ENCODE measurements at places on chromosomes 1 and 21.
A peak's percentile ranks its signal among the peaks of the same experiment; 100 is the strongest.

GRCh38 chr21:42988236-42988965, 14.0 kb downstream of the PKNOX1 start:
- peak; percentile 16 for DNase-seq

- no peak for DNase-seq
Observed at GRCh38 chr1:209277662-209278061, 305.9 kb upstream of the CAMK1G start.

DNA sequence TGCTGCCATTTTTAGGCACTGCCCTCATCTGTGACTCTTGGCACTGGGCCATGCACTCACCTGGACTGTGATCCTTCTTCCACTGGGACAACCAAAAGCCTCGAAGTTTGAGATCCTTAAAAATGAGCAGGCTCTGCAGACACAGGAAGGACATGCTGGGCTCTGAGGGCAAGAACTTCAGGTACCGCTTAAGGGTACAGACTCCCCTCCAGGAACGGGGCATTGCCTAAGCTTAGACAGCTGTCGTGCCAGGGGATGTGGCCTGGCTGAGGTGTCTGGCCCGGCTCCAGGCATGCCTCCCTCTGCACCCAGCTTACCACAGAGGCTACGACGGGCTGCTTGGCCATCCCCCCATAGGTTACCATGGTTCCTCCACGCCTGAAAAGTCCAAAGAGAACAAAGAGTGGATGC, 14.2 kb upstream of the SRSF4 start:
- DNase-seq = no peak

DNA sequence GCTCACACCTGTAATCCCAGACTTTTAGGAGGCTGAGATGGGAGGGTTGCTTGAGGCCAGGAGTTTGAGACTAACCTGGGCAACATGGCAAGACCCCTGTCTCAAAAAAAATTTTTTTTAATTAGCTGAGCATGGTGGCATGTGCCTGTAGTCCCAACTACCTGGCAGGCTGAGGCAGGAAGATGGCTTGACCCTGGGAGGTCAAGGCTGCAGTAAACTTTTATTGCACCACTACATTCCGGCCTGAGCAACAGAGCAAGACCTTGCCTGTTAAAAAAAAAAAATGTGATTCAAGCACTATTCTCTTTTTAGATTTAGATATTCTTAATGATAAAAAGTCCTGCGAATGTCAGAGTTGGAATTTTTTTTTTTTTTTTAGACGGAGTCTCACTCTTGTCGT, 102.5 kb upstream of the L1TD1 start:
- no peak for DNase-seq

DNA sequence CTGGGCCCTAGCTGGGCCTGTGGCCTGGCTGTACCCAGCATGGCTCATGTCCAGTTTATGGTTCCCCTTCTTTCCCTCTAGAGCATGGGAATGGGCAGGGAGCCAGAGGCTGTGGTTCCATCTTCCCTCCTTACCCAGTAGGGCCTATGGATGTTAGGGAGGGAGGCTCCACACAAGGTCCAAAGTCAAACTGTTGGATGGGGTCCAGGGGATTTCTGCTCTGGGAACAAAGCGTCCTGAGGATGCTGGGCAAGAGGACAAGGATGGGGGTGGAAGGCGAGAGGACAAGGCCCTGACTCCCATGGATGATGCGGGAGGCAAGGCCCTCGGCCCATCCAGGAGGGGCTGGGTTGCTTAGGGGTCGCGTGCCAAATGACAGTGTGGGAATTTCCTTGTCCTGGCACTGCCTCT, 17.3 kb downstream of the CSF1 start:
- no peak for DNase-seq

DNA sequence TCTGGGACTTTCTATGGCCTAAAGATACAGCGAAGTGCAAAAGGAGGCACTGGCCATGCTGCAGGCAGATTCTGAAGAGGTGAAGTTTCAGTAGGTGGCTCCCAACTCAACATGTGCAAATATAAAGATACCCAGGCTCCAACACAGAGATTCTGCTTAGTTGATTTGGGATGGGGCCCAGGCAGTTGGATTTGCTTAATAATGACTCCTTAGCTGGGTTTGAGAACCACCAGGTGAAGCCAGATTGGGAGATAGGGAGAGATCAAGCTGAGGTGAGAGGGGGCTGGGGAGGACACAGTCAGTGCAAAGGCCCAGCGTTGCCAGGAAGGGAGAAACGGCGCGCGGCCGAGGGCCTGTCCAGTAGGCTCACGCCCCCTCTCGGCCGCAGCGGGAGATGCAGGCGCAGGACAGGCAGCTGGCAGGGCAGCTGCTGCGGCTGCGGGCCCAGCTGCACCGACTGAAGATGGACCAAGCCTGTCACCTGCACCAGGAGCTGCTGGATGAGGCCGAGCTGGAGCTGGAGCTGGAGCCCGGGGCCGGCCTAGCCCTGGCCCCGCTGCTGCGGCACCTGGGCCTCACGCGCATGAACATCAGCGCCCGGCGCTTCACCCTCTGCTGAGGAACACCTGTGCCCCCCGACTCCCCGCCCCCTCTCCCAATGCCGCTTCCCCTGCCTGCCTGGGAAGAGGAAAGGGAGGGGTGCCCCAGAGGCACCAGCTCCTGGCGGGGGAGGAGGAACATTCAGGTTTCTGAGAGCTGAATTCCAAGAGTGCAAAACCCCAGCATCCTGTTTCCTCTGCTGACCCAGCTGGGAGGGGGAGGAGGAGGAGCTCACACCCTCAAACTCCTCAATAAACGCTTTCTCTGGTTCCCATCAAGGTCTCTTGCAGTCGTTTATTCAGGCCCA, 1.2 kb downstream of the FAM167B start:
- DNase-seq = peak; percentile 26

GRCh38 chr1:92901699-92902405, 59.4 kb downstream of the DIPK1A start:
- DNase-seq = no peak

- DNase-seq = no peak
Observed at GRCh38 chr1:41576206-41576605, 91.7 kb upstream of the EDN2 start.

GRCh38 chr1:221983444-221983843, 241.6 kb upstream of the DUSP10 start:
- no peak for DNase-seq

DNA sequence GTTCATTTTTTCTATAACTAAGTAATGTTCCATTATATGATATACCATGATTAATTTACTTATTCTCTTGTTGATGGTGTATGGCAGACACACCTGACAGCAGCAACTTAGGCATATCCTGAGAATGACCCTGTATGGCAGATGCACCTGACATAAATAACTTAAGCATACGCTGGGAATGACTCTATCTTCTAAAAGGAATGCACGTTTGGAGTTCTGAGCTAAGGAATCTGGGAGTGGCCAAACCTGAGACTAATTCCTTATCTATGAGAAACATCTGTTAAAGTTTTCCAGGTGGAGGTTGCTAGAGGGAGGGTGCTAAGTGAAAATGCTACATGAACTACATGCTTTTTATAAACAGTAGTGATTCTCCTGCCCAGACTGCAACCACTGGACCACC, 96.7 kb upstream of the RGS18 start:
- DNase-seq = no peak

GRCh38 chr1:90400131-90400530, 317.0 kb downstream of the BARHL2 start:
- no peak for DNase-seq

DNA sequence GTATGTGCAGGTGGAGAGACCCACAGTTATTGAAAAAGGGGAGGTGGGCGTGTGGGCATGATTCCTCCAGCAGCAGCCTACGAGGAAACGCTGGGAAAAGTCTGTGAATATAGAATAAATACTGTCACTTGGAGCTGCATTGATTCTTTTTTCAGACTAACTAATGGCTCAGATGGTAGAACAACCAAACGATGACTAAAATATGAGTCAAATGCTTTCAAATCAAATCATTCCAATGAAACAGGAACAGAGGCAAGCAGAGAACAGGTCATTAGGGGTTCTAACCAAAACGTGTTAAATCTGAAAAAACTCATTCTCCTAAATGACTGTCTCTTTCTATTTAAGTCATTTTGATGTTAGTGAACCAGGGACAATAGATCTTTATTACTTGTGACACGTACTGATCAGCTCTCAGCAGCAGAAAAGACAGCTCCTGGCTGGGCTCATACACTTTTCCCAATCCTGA, 35.1 kb upstream of the SEC16B start:
- no peak for DNase-seq

DNA sequence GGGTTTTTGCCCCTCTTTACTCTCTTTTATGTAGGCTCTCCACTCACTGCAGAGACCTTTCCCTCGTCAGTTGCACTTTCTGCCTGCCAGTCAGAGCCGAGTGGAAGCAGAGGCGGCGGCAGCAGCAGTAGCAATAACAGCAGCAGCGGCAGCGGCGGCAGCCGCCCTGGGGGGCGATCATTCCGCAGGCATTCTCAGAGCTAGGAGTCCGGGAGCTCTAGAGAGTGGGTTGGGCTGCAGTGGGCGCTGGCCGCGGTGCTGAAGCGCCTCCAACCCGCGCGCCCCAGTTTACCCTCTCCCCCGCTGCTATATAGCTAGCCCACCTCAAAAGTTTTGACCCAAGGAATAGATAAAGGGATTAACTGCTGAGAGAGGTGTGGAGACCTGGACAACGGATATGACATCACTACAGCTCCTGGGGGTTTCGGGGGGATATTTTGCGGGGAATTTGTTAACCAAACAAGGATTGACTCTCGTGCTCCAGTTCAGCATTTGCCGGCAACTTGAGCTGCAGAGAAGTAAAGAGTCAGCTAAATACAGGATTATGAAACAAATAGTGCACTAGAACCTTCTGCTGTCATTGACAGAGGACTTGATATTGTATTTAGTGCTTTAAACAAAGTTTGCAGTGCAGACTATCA, at the start of gene OLFM3:
TSS of gene OLFM3 (minus strand) at position 102 of the 641 bp plus-strand sequence.
- DNase-seq = no peak

DNA sequence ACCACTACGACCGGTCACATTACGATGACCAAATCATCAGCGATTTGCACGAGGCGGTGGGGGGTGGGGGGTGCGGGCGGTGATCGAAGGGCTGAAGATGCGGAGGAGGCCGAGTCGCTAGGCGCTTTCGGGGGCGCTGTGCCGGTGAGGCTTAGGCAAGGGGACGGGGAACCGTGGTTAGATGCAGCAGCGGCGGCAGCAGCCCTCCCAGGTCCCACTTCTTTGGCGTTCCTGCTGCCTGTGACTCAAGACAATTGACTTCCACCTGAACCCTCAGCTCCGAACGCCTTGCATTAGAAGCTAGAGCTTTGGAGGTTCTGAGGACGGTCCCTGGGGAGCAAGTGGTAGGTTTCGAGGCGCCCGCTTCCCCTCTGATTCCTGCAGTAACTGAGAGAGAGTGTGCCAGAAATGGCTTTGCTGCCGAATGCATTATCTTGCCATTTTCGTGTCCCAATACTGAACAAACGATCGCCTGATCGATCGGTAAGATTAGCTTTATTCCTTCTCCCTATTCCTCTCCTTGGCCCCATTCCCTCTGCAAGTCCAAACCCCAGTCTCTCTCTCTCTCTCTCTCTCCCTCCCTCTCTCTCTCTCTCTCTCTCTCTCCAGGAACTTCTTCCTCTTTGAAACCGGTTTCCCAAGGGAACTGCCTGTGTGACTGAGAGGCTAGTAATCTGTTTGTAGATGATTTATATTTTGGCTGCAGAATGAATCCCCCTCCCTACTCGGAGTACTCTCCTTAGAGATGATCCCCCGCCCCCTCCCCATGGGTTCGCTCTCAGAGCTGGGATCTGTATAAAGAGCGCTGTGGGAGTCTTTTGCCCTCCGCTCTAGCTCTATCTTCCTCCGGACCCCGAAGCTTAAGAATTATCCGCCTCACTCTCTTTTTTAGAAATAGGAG, 735 bp upstream of the BRINP3 start:
- peak; percentile 54 for DNase-seq

DNA sequence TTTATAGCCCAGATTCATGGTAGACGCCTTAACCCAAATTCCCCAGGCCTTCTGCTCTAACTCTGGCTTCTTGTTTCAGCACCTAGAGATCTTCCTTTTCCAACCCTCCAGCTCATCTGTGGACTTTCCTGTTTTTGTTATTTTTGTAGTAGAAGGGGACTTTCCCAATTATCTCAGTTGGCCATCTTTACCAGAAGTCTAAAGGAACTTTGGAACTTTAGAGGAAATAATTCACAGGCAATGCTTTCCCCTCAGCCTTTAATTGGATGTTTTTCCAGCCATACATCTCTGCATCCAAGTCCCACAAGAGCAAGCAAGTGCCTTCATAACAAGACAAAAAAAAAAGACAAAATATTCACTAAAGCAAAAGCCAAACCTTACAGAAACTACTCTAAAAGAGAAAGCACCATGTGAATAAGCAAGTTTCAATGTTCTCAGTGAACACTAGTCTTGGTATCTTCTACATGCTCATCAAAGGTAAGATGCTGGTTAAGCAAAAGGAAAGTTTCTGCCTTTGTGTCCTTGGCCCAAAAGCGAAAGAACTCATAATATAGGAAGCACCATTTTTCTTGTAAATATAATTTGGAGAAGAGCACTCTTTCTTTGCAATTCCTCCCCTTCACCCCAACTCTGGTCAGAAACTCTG, 377.3 kb downstream of the SETD4 start:
- no peak for DNase-seq

DNA sequence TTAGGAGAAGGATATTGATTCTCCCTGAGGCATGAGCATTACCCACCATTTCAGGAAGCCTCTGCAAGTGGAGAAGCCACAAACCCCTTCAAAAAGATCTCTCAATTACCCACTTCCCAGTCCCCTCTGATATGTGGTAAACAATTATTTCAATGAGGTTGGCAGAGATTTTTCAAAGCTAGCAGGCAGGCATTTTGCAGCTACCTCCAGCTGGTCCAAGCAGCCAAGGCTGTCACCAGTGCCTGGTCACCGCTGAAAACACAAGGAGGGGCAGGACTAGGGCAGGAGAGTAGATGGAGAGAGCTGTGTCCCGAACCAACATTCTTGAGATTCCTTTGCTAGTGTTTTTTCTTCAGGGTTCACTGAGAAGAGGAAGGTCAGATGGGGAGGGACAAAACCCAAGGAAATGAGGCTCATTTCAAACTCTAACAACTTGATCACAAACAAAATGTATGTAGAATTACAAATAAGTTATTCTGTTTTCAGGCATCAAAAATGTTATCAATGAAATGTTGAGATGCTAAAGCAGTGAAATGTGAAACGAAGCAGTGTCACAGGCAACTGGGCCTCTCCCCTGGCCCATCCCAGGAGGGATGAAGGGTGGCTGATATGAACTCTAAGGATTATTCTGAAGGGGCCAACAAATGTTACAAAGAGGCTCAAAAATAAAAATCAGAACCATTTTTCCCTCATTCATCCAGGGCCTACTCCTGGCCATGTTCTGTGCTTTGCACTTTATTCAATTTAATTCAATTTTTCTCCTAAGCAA, 22.3 kb downstream of the APP start:
- DNase-seq = no peak

DNA sequence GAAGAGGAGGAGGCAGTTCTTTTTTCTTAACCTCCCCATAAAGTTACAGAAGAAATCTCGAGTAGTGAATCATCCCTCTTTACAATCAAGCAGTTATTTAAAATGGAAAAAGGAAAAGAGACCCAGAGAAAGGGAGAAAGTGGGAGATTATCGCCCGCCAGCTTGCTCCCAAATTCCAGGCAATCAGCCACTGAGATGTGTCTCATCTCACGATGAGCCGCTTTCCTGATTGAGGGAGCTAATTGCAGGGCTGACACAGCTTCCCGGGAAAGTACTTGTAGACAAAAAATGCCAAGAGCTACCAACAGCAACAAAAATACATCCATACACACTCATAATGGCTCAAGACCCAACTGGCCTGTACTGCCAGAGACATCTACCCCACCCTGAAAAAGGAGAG, 191.6 kb upstream of the ZC3H12A start:
- no peak for DNase-seq

GRCh38 chr1:56394298-56394697, 185.1 kb downstream of the PLPP3 start:
- no peak for DNase-seq

- DNase-seq = no peak
Observed at GRCh38 chr1:215786997-215787396, 219.9 kb downstream of the KCTD3 start.

GRCh38 chr1:160069460-160070231, at the start of gene KCNJ10:
KCNJ10 (minus strand) TSS chr1:160070160; CDS start chr1:160042532, 27,628 bp downstream.
- DNase-seq = no peak

Measured in NCI-H1694 treated with DMSO at 0.1 percent for 48 hours (cell line).